ENCODE measurements at places on chromosomes 2 and 18.
A peak's percentile ranks its signal among the peaks of the same experiment; 100 is the strongest.

DNA sequence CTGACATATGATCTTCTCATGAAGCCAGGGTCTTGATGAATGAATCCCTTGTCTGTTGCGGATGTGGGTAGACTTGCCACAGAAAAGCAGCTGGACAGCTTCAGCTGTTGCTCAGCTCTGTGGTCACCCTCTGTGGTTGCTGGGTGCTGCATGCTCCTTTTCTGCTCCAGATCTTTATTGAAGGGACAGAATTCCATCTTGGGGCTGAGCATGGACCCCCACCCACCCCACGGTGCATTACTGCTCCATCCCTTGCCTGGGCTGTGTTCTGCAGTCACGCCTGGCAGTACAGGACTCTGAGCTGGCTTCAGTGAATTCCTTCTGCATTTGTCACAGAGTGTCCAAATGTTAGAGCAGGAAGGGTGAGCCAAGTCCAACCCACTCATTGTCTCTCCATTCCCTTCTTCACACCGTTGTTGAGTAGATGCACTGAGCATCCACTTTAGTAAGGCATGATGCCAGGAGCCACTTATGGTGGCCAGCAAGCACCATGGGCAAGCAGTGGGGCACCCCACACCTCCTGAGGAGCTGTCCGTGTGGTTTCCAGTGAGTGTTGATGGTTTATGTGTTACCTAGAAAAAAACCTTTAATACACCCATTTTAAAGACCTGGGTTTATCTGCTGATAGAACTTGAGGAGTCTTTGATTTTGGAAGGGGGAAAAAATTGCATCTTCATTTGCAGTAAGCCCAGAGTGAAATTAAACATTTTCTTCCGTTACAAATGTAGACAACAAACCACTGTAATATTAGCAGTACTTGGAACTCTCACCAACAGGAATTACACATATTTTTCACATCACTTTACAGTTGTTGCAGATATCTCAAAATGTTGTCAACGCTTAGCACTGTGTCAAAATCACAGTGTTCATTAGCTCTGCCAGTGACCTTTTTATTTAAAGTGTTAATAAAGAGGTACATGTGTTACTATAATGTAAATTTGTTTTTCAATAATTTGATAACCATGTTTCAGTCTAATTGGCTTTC is 14.7 kb upstream of the ITGB6 start:
- no peak for DNase-seq

GRCh38 chr2:18991177-18992168 is 366.9 kb downstream of the OSR1 start:
- DNase-seq, result no peak

GRCh38 chr18:13452388-13452811 is 233.8 kb downstream of the LDLRAD4 start:
- DNase-seq, result no peak

GRCh38 chr2:158456309-158457066 is at the start of the genes CCDC148 and PKP4:
Gene CCDC148 (minus strand): TSS chr2:158456753. CDS start chr2:158456439, 314 bp downstream.
Gene PKP4 (plus strand): TSS chr2:158456952. CDS start chr2:158533185, 76,233 bp downstream.
- DNase-seq, result peak; percentile 85

DNA sequence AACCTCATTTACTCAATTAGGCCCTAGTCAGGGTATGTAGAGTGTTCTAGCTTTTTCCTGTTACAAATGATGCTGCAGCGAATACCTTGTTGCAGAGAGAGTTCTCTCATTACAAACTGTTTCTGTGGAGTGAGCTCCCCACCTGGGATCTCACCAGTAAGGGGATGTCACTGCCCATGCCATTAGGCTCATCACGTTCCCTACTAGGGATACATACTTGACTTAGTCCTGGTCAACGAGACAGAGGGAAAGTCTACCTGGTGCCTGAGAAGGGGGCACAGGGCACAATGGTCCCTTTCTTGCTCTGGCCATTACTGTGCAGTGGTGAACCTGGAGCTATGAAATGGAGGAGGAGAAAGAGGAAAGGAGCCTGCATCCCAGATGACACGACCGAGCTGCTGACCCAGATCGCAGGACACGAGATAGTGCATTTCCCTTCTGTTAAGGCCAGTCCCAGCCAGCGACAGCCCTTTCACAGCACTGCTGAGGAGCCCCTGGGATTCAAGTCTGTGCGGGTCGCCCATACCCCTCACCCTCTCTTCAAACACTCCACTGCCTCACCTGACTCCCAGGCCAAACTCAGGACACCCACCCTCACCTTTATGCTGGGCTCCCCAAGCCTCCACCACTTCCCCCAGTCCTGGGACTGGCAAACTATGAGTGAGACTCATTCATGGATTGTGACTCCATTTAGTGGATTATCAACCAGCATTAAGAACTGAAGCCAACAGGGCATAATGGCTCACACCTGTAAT is 16.0 kb downstream of the MALL start:
- no peak for DNase-seq

DNA sequence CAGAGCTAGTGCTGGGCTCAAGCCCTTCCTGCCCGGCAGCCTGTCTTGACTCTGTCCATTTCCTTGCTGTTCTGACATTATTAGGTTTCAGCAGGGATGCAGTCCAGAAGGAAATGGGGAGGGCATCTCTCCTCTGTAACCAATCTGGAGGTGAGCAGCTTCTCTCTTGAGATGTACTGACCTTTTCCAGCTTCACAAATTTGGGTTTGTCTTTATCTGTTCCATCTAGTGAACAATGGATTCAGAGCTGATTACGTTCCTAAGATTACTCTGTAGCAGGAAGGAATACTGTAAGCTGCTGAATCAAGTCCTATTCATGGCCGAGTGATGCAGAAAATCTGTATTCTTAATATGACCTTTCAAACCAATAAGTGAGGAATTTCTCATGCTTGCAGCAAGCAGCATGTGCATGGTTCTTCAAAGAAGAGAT is 11.0 kb downstream of the PLA2R1 start:
- DNase-seq, result no peak

Measured in stimulated activated CD4-positive, alpha-beta T cell treated with anti-CD3 and anti-CD28 coated beads, Interleukin-4, amount 100 ng/mL, for 1 hour (primary cell).